ENCODE measurements at places on chromosomes 5 and 9.

DNA sequence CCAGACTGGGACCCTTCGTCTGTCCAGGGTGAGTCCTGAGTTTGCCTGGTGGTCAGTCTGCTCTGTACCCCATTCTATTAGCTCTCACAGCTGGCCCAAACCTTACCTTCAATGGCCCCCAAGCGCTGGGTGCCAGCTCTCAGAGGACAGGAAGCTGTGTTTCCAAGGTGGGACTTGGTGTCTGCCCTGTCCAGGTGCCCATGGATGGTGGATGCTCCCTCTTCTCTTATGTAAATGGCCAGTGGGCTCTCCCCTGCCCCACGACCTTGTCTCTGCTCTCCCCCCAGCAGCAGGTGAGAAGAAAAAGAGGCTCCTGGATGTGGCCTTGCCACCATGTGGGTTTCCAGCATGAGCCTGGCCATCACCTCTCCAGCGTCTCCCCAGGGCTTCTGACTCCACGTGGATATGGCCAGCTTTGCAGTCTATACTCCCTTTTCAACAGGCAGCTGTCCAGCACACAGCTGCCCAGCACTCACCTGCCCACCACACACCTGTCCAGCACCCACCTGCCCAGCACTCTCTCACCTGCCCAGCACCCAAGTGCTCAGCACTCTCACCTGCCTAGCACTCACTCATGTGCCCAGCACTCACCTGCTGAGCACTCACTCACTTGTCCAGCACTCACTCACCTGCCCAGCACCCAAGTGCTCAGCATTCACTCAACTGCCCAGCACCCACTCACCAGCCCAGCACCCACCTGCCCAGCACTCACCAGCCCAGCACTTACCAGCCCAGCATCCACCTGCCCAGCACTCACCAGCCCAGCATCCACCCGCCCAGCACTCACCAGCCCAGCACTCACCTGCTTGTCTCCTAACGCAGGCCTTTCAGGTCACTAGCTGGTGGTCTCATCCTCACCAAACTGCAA lies 136.2 kb upstream of the IRX2 start:
- DNase-seq = no peak

GRCh38 chr5:72005671-72006070 lies 101.6 kb upstream of the MAP1B start:
- no peak for DNase-seq

DNA sequence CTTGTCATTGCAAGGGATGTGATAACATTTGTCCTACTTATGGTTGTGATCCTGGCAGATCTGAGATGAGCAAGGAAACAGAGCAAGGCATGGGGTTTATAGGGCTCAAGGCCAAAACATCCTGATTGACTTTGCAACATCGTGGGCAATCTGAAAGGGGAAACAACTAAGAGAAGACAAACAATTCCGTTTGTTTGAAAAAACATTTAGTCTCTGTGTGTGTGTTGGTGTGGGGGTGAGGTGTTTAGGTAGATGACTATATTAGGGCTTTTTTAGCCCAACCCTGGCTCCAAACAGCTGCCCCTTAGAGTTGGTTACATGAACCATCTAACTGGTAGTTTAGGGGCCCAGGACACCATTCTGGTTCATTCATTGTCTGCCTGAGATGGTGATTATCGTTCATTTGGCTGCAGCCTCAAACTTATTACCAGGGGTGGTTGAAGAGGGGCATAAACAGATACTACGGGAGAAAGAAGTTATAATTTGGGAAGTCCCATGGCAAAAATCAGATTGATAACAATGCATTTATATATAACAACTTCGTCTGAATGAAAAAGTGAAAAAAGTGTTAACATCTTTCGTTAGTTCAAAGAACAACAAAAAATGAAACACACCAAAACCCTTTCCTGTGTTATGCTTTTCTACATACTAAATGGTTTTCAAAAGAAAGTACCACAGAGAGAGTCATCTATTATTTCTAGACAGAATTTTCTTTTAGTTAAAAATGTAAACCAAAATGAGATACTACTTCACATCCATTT lies 5.7 kb downstream of the FYB1 start:
- DNase-seq = no peak

DNA sequence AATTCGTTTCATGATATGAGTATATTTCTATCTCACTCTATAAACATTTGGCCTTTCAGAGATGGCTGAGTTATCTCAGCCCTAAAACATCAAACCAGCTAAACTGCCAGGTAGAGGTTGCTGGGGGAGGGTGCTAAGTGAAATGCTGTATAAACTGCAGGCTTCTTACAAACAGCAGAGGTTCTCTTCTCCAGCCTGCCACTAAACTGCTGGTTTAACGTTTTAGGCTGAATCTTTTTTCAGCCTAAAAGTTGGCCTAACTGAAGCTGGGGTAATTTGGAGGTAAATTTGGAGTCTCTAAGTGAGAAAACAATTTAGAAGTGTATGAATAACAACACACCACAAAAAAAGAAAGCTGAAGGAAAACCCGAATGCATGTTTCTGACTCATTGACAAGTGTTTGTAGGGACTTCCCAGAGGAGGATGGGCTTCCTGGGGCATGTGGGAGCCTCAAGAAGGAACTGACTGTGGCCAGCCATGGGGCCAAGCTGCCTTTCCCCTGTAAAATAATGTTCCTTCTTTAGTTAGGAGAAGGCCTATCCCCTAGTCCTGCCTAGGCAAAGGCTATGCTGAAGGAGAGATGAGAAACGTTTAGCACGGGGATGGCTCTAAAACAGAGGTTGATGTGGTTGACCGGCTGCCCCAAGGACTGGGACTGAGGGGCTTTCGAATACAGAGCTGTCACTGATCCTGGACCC lies 44.3 kb downstream of the SLC28A3 start:
- DNase-seq = peak; percentile 70

- DNase-seq = no peak
Measured at GRCh38 chr5:13695076-13695712, 249.3 kb downstream of the DNAH5 start.

GRCh38 chr9:89177012-89177943 lies 1.3 kb downstream of the SHC3 start:
- peak; percentile 73 for DNase-seq

GRCh38 chr9:114383521-114384231 lies 4.1 kb downstream of the AKNA start:
- peak; percentile 30 for DNase-seq

DNA sequence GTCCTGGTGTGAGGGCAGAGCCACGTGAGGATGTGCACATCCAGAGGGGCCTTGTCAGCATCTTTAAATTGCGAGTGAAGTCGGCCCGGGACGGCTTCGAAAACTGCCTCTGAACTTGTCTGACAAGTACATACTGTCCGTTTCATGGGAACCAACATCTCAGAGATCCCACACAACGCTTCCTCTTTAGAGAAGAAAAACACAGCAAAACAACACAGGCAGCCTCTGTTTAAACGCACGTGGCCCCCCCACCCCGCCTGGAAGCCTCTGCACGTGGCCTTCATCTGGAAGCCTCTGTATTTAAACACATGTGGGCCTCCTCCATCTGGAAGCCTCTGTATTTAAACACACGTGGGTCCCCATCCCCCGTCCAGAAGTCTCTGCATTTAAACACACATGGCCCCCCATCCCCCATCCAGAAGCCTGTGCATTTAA lies 29.2 kb downstream of the CEP72 start:
- no peak for DNase-seq

GRCh38 chr5:96807075-96807654 lies 580 bp downstream of the ERAP1 start:
- peak; percentile 64 for DNase-seq

DNA sequence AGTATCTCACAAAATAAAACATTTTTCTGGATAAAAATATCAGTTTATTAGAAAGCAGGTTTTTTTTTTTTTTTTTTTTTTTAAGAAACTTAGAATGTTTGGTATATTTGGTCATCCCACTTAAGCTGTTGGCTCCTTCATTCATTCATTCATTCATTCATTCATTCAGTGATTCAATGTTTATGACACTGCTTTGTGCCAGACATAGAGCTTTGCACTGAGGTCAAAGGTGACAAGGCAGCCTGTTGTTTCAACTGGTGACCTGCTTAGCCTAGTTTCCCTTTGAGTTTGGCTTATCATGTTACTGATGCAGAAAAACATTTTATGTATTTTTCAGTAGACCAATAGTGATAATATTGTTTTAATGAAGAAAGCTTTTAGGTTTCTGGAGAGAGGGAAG lies 23.5 kb downstream of the CPEB4 start:
- DNase-seq = no peak

GRCh38 chr5:35618781-35619180 lies 1.1 kb downstream of the SPEF2 start:
- no peak for DNase-seq

DNA sequence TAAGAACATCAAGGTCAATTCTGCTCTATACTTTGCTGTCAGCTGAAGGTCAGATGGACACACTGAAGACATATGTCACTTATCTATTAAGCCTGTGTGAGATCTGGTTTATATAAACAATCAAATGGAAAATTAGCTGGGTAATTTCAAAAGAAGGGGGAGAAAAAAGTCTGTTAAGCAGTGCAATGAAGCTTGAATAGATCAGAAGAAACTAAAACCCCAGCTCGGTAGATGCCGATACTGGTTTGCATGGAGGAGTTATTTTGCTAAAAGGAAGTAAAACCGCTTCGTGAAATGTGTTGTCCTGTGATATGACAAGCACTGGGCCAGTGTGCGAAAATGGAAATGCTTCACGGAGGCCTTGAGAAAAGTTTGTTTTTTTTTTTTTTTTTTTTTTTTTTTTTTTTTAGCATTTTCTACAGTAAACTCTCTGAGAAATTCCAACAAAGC lies 148.8 kb downstream of the MEF2C start:
- DNase-seq = no peak

DNA sequence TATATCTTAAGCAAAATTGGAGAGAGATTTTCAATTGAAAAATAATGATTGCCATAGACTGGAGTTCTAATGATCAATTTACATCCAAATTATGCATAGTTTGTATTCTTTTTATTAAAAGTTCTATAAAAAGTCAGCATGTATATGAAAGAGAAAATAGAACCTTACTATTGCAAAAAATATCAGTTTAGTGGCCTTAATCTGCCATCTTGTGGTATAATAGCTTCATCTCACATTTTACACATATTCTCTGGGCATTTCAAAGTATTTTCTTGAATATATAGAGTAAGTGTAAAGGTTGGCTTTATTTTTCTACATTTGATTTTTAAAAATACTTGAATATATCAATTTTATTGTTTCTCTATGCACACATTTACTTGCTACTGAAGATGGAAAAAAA lies 1858.6 kb upstream of the CDH9 start:
- peak; percentile 23 for DNase-seq

- no peak for DNase-seq
Measured at GRCh38 chr5:78808380-78808779, 159.8 kb upstream of the LHFPL2 start.

DNA sequence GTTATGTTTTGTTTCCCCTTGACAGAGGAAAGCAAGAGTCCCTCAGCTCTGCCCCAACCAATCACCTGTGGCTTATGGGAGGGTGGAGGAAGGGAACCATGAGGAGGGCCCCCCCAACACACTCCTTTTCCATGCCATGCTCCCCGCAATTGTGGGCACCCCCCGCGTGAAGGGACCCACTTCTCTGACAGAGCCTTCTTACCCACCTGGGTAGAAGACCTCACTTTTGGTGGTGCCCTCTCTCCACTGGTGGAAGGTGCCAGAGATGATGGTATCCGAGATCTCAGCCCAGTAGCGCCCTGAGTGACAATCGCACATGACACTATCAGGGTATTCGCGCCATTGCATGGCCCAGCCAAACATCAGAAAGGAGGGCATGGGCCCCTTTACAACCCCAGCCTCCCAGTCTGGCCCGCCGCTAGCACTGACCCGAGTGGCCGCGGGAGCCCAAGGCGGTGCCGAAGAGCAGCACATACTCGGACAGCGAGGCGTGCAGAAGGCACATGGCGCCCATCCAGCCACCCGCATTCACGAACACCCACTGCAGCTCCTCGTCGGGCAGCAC lies 714 bp downstream of the SIGMAR1 start:
- no peak for DNase-seq

- DNase-seq = no peak
Measured at GRCh38 chr5:110460837-110461236, 265.6 kb downstream of the TMEM232 start.

DNA sequence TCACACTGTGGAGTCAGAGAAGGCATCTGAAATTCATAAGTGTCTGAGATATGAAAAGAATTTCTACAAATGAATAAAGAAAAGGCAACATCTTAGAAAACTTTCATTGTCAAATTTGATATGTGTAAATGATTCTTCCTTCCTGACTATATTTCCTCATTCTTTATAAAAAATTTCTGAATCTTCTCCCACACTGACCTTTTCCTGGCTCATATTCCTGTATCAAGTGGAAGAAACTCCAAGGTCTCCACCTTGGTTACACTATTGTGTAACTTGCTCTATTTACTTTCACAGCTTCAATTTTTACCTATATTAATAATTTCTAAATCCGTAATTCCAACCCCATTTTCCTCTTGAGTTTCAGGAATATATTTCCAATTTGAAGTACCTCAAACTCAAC lies 93.5 kb upstream of the FBXL7 start:
- no peak for DNase-seq

- no peak for DNase-seq
Measured at GRCh38 chr9:123471843-123472570, 116.0 kb downstream of the CRB2 start.

- no peak for DNase-seq
Measured at GRCh38 chr5:128093368-128093767, 9.8 kb downstream of the SLC12A2 start.

DNA sequence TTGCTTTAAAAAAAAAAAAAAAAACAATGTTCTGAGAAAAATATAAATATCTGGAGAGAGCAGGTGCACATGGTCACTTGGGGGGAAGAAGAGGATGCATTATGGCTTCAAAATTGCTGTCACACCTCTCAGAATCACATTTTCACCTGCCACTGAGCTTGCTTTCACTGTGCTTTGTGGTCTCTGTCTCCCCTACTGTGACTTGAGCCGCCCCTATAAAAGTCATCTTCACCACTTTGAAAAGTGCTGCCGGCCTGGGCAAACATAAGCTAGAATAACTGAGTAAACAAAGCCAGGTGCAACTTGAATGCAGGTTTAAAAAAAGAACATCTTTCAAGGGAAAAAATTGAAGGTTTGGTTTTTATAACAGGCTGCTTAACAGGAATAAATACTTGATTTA lies 368.1 kb upstream of the GRIA1 start:
- no peak for DNase-seq

GRCh38 chr5:116387738-116388137 lies 186.9 kb downstream of the SEMA6A start:
- DNase-seq = no peak

- DNase-seq = no peak
Measured at GRCh38 chr5:109989994-109990722, 300.4 kb downstream of the MAN2A1 start.

- DNase-seq = peak; percentile 68
Measured at GRCh38 chr5:116068028-116068632, 16.7 kb upstream of the COMMD10 start.

DNA sequence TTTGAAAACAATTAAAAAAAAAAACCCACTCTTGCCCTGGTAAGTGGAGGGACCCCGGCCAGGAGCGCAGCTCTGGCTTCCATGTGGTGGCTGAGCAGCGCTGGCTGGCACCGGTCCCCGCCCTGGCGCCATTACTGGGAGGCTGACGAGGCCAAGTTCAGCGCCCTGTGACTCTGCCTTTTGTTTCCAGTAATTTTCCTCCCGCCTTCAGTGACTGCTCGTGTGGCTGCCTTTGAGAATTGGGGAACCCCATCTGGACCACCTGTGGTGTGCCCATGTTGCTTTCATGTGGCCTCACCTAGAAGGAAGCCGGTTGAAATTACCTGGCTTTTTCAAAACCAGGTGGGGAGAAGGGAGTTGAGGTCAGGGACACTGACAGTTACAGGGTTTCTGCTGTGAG lies 136.1 kb downstream of the GAPVD1 start:
- no peak for DNase-seq
